ENCODE measurements at places on chromosomes 16 and 17.
A peak's percentile ranks its signal among the peaks of the same experiment; 100 is the strongest.

DNA sequence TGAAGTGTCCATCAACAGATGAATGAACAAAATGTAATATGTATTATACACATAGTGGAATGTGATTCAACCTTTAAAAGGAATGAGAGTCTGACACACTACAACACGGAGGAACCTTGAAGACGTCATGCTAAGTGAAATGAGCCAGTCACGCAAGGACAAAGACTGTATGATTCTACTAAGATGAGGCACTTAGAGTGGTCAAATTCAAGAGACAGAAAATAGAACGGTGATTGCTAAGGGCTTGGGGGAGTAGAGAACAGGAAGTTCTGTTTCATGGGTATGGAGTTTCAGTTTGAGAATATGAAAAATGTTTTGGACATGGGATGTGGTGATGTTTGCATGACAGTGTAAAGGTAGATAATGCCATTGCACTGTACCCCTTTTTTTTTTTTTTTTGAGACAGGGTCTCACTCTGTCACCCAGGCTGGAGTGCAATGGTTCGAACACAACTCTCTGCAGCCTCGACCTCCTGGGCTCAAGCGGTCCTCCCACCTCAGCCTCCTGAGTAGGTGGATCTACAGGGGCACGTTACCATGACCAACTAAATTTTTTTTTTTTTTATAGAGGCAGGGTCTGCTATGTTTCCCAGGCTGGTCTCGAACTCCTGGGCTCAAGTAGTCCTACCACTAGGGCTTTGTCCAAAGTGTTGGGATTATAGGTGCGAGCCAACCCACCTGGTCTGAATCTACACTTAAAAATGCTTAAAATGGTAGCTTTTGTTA is 2.9 kb upstream of the CCDC102A start:
- no peak for DNase-seq

GRCh38 chr17:80951121-80952090 is 40.2 kb upstream of the CHMP6 start:
- no peak for DNase-seq

DNA sequence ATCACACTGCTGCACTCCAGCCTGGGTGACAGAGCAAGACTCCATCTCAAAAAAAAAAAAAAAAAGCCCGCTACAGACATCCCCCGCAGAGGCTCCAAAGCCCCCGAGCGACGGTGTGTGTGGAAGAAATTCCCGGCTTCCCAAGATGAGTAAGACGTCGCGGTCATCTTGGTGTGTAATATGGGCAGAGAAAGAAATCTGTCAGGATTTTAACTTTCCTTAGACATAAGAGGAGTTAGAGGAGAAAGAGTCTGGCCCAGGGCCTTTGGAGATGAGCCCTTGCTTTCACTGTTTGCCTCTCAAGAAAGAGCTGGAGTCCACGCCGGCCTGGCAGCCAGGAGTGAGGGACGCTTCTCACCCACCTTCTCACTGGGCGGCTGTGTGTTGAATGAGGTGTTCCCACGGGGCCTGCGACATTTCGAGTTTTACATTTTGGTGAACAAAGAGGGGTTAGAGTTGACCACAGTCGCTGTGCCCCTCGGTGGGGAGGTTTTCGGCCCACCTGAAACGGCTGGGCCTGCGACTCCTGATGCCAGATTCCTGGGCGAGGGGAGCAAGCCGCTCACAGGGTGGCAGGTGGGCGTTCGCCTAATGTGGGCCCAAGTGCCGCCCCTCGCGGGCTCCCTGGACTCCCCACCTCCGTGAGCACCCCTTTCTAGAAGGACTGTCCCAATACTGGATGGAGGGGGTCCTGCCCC is 17.9 kb downstream of the C1QTNF1 start:
- peak; percentile 66 for DNase-seq

- peak; percentile 66 for DNase-seq
Measured at GRCh38 chr17:83081684-83082201, 2.3 kb downstream of the METRNL start.

- DNase-seq = no peak
Measured at GRCh38 chr16:1820096-1820945, 6.3 kb downstream of the HAGH start.

DNA sequence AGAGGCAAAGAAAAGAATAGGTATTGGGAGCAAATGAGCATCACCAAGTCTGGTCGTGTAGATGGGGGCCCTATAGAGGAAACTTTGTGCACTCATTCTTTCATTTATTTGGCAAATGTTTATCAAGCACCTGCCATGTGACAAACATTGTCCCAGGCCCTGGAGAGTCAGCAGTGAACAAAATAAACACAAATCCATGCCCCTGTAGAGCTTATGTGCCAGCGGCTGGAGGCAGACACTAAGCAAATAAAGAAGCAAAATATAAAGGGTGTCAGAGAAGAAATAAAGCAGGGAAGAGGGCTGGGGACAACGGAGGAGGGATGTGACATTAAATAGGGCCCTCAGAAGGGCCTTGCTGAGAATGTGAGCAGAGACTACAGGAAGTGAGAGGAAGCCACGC is 45.5 kb downstream of the KATNIP start:
- DNase-seq = no peak

DNA sequence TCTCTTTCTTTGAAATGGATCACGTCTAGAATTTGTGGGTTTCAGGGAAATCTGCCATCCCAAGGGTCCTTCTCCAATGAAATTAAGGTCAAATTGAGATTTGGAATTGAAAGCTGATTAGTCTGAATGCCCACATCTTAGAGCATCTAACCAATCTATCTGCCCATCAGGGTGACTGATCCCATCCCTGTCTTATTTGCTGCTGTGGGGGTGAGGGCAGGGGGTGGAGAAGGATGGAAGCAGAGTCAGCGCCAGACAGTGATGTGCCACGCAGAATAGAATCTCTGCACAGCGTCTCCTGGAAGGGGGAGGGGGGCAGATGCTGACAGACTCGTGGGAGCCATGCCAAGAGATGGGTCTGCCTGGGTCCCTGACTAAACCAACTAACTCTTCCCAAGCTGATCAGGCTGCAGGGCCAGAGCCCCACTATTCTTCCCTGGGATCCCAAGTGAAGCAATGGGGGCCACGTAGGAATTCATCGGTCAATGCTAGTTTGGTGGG is 32.1 kb downstream of the CDK5RAP3 start:
- no peak for DNase-seq

DNA sequence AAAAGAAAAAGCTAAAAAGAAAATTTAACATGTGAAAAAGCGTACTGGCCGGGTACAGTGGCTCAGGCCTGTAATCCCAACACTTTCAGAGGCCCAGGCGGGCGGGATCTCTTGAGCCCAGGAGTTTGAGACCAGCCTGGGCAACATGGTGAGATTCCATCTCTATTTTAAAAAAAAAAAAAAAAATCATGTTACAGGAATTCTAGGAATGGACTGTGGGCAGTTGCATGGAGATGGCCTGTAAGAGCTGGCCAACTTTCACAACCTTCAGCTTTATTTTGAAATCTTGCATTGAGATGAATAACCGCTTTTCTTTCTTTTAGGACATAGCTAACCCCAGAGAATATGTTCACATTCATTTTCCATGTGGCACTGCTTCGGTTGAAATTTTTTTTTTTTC is 8.2 kb upstream of the CIAO3 start:
- DNase-seq = no peak

DNA sequence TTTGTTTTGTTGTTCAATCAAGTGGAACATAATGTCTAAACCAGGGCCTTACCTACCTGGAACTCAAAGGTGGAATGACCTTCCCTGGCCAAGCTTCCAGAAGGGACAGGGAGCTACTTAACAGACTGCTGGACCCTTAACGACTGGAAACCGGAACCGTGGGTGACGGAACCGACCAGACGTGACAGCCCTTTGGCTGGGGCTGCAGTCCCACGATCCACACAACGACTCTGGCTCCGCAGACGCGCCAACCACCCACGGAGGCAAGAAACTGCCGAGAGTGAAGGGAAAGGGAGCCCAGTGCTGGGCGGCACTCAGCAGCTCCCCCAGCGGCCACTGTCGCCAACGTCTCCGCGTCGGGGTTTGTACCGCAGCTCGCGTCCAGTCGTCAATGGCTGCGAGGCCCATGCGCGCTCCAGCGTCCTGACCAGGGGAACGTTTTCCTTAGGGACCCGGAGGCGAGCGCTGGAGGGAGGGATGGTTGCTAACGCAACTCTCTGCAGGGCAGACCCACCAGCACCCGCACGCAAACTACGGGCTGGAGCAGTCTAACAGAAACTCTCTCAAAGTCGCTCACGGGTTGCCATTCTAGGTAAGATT is 5.5 kb upstream of the KIF22 start:
- DNase-seq = peak; percentile 63

- peak; percentile 60 for DNase-seq
Measured at GRCh38 chr16:9061358-9061813, 30.1 kb upstream of the HAPSTR1 start.

DNA sequence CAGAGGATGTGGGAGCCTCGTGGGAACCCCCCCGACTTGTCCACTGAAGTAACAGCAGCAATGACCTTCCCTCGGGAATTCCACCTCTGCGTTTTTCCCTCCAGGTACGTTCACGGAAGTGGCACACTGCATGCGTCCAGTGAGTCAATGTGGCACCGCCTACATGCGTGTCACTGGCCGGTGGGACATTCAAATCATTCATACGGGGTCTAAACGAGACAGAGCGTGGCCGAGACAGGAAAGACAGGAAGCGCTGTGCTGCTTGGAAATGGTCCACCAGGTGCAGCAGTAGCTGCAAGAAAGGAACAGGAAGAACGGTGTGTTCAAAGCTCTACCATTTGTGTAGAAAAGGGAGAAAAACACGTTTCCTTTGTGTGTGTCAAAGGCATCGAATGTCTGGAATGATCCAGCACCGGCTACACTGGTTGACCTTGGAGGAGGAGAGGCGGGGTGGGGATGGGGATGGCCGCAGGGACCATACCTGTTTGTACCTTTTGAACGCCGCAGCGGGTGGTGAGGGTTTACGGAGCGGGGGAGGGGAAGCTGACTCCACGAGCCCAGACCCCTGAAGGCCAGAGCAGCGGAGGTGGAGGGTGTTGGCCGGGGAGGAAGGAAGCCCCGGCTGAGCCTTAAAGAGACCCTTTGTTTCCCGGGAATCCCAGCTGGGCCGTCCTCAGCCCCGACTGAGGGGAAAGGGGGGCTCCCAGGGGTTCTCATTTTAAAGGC is 1.7 kb upstream of the PGAP6 start:
- no peak for DNase-seq

DNA sequence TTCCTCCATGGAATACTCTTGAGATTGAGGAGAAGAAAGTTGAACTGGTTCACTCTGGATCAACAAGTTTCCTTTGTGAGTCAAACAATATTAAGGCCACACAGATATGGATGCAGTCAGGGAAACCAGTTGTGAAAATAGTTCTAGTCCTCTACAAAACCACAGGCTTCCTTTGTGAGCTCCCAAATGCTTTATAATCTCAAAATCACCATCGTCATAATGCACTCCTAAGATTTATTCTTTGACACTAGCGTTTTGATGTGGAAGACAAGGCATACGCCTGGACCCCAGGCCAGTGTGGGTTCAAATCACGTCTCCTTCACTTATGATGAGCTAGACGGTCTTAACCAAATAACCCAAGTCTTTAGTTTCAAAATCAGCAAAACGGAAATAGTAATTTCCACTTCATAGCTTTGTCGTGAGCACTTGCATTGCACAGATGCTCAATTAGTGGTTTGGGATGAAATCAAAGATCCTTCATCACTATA is 142.6 kb downstream of the STX8 start:
- peak; percentile 34 for DNase-seq

DNA sequence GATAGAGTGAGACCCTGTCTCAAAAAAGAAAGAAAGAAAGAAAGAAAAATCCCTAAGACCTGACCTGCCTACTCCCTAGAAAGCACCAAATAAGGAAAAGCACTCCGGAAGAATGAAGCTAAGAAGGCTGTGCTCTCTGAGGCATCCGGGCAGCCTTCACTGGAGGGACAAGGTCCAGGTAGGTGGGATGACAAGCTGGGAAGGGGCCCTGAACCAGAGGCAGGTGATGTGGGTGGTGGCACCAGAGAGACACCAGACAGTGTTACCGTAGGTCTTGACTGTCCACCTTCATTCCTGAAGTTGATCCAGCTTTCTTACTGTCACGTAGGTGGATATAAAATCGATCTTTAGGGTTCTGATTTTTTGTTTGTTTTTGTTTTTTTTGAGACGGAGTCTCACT is 26.3 kb downstream of the SMTNL2 start:
- DNase-seq = no peak

GRCh38 chr17:28133562-28133970 is 91.1 kb downstream of the NLK start:
- no peak for DNase-seq

- peak; percentile 49 for DNase-seq
Measured at GRCh38 chr16:56871172-56871593, 6.2 kb downstream of the SLC12A3 start.

DNA sequence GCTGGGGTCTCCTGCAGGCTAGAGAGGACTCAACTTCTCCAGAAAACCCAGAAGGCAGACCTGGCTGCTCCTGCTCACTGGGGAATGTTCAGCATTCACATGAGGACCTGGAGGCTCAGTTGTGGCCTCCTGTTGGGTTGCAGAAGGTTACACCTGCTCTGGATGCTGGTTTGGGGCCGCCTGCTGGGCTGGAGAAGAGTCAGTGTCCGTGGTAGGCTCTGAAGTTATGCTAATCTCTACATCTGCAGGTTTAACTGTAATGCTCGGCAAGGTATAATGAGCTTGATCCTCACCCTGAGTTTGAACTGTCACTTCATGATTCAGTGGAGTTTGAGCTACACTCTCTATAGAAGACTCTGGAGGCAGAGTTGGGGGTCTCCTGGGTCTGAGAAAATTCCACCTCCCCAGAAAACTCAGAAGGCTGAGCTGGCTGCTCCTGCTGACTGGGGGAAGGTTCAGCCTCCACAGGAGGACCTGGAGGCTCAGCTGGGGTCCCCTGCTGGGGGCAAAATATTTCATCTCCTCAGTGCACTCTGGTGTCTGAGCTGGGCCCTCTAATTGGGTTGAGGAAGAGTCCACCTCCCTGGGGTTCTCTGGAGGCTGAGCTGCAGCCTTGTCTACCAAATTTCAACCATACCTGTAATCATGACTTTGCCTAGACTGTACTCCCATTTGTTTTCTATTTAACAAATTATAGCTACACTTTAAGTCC is 23.5 kb downstream of the RDM1 start:
- no peak for DNase-seq

DNA sequence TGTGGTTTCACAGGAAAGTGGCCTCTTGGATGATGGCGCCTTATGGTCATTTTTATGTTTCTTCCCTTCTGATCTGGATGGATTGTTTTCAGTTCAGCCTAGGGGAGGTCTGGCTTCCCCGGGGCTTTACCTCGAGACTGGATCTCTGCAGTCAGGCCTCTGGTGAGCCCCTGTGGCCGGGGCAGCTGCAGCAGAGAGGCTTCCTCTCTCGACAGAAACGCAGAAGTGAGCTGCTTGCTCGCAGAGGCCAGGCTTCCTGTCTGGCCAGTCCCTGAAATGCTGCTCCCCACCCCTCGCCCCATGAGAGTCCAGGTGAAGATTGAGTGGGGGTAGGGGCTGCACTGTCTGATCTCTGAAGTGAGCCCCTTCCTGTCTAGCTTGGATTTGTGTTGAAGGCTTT is 44.0 kb downstream of the PLCG2 start:
- peak; percentile 43 for DNase-seq

DNA sequence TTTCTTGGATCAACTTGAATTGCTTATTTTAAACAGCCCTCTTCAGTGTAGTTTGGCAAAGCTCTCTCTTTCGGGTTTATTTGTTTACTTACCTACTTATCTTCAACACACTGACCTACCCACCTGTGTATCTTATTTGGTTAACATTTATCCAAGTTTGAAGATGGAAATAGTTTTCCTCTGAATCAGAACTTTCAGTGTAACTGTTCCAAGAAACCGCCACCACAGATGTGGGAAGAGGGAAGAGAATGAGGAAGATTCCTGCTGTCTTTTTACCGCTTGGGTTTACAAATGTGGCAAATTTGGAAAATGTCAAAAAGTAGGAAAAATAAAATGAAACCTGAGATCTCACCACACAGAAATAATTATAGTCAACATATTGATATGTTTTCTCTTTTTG is 115.8 kb downstream of the MSI2 start:
- no peak for DNase-seq

Measured in muscle of leg (tissue), 16 donors.